ENCODE measurements at places on chromosomes 11 and 22.

DNA sequence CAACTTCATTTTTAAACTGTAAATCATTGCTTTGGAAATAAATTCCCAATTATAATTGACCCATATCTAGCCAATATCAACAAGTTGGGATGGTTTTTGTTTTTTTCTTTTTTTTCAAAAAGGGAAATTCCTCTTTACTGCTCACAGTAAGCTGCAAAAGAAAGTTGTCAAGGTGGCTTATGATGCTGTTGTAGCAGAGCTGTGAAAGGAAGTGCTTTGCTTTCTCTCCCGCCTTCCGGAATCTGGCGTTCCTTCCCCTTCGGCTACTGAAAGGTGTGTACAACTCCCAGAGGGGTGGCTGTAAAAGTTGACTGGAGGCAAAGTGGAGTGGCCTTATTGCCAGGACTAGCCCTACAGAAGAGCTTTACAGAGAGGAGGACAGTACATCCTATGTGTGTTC, 16.2 kb upstream of the ADSL start:
- DNase-seq: no peak

- no peak for DNase-seq
Measured at GRCh38 chr11:126578021-126578420, 222.5 kb downstream of the ST3GAL4 start.

DNA sequence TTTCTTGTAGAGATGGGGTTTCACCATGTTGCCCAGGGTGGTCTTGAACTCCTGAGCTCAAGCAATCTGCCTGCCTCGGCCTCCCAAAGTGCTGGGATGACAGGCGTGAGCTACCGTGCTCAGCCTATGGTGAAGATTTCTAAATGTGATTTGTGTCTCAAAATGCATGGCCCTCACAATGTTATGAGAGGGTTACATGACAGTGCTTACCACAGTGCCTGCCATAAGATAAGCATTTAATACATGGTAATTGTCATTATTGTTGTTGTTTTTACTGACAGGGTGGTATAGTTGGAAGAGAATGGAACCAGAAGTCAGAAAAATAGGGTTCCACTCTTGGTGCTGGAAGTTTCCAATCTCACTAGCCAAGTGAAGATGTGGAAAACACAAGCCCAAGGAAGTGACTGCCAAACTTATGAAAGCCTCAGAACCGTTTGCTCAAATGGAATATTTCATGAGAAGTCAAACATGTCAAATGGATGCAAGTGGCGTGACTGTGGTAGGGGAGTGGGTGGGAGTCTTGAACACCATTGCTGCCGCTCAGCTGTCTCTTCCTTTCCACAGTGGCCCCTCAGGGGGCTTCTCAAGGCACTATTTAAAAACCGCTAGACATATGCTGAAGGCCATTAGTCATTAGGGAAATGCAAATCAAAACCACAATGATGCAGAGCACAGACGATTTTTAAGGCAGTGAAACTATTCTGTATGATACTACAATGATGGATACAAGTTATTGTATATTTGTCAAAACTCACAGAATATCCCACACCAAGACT, 29.1 kb upstream of the LMO2 start:
- DNase-seq: no peak

DNA sequence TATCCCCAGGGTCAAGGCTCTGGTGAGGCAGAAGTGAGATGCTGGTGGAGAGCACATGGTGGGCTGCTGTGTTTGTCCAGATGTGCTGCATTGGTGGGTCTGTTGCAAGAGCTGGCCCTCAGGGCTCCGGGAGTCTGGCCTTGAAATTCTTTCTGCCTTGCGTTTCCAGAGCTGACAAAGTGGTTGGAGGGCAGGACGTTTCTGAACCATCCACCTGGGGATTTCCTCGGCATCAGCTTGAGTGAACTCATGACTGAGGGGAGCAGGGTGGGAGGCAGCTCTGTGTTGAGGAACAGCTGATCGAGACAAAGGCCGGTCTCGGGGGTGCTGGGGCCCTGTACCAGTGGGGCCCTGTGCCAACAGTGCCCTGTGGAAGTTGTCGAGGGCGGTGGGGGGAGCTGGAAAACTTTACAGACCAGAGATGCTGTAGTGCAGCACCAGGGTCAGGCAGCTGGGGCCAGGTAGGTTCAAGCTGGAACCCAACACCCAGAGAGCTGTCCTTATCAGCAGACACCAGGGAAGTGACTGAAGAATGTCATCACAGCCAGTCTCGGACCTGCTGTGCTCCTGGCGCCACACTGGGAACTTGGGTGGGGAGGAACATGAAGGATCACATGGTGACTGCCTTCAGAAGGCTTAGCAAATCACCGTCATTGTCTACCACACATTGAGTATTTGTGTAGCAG, 4.9 kb downstream of the TSKU start:
- DNase-seq: no peak

DNA sequence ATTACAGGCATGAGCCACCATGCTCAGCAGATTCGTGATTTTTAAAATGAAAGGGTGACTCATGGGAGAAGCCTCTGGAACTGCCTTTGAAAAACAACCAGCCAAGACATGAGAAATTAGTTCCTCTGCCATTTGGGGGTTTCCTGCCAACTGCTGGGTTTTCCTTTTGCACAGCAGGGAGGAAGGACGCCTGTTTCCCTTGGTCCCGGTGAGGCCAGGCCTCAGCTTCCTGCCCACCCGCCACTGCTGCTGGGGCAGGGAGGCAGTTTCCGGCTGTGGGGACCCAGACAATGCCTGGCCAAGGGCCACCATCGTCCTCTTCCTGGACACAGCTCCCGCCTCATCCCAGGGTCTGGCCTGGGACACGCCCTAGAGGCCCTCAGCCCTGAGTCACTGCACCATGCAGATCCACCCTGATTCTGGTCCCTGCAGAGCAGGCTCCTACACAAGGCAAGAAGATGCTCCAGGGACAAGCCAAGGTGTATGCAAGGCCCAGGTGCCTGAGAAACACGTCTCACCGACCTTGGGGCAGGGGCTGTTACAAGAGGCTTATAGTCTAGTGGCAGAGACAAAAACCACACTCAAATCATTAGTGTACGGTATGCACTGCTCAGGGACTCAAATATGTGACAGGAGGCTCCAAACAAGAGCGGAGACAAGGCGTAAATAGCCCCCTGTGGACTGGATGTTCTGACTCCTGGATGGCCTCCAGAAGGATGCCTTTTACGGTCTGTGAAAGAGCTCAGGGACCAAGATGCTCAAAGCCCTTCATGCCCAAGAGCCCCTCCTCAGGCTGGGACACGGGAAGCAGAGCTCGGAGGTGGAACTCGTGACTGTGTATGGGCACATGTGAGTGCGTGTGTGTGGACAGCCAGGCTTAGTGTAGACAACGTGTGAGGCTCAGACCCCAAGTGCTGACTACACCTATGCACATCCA, 10.0 kb downstream of the PPM1F start:
- peak; percentile 46 for DNase-seq

- DNase-seq: no peak
Measured at GRCh38 chr11:121336279-121336937, 43.8 kb downstream of the SC5D start.

- no peak for DNase-seq
Measured at GRCh38 chr11:69467646-69468045, 13.8 kb upstream of the LINC01488 start.

DNA sequence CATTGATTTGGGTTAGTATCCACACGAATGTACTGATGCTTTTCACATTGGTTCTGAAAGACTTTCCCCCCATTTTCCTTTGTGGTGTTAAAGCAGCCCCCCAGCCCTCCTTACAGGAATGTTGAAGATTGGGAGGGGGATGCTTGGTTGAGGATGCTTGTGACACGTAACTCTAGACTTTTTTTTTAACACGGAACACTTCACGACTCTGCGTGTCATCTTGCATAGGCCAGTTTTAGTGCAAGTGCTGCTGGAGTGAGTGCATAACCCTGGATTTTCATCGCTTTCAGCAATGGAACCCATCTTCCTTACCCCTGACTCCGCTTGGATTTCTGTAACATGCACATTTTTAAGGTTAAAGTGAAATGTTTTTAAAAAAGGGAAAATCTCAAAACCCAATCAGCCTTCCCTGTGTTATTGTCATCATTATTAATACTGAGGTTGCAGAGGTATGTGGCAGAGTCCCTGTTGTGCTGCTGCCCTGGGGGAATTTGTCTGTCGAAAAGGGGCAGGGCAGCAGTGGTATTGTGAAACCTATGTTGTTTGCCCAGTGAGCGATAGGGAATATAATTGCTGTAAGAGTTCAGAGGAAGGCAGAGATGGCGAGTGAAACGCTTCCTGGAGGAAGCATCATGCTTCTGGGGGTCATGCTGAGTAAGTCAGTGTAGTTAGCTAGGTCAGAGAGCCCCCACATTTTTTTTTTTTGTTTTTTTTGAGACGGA, 12.1 kb downstream of the CECR2 start:
- no peak for DNase-seq

DNA sequence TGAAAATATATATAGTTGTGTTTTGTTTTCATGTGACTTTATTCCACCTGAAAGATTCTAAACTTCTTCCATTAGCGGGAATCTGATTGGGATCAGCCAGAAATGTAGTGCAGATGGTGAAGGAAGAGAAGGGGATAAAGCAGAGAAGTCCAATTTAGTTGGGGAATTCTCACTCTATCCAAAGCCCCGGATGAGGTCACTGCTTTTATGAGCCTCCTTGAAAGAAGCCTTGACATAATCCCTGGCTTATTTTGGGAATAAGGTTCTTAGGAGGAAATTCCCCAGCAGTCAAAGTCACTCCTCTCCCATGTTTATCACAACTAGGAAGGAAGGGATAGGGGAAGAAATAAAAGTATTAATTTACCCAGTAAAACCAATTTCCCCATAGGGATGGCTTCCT, 41.1 kb downstream of the OSBP start:
- no peak for DNase-seq

DNA sequence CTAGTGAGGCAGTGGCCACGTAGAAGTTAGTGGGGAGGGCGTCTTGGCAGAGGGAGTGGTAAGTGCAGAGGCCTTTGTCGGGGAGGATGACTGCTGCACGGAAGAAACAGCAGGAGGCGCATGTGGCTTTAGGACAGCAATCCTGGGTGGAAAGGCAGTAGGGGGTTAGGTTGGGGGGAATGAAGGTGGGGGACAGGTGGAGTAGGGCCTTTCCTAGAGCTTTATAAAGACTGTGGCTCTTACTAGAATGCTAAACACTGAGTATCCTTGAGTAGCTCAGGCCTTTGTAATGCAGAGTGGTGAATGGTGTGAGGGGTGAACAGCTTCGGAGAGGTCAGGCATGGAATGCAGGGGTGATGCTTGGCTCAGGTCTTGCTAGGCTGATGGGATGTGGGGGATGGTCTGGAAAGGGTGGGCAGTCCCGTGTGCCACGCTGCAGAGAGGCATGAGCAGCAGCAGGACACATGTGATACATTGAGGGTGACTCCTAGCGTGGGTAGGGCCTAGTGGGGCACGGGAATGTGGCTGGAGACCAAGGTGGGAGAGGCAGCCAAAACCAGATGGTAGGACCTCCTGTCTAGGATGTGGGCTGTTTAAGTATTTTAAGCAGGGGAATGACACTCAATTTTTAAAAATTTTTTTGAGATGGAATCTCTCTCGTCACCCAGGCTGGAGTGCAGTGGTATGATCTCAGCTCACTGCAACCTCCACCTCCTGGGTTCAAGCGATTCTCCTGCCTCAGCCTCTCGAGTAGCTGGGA, 19.2 kb downstream of the AP2A2 start:
- no peak for DNase-seq

- no peak for DNase-seq
Measured at GRCh38 chr11:117097014-117097388, 1.2 kb downstream of the SIK3 start.

DNA sequence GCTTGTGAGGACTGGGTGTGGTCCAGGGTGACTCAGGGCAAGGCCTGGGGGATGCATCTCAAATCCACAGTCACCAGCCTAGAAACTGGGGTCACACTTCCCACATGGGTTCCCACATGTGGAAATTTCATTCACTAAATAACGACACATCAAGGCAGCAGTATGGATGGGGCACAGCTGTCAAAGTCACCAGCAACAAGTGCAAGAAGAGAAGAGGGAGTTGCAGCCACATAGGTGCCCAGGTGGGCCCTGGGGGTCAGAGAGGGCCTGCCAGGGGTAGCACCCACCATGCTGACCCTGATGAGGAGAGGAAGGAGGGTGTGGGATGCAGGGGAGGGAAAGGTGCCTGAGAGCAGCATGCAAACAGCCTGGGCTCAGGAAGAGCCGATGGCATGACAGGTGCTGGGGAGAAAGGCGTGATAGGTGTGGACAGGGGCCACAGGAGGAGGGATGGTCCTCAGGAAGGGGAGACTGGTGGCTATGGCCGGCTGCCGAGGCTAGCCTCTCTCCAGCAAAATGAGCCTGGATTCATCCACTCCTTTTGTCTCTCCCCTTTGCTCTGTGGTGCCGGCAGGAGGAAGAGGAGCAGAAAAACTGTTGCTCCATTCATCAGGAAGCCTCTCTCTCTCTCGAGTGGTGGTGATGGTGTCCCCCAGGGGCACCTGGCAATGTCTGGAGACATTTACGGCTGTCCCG, 22.3 kb downstream of the DGCR6L start:
- DNase-seq: no peak

GRCh38 chr11:12687740-12688139, 13.5 kb downstream of the TEAD1 start:
- DNase-seq: no peak

- peak; percentile 95 for DNase-seq
Measured at GRCh38 chr11:109696191-109696897, 274.4 kb downstream of the C11orf87 start.

DNA sequence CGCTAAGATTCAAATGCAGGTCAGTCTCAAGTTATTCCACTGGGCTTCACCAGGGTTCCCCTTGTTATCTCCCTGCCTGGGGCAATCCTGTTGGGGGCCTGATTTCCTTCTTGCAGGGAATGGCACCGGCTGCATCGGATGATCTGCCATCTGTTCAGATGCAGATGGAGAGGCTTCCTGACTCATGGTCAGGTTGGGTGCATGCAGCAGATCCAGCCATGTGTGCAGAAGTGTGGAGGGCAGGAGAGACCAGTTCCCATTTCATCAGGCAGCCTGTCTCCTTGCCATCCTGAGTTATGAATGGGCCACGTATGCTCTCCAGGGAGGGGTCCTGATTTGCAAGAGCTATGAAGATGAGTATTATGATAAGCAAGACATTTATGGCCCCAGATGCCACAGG, 161.2 kb upstream of the PLET1 start:
- no peak for DNase-seq

GRCh38 chr22:28123989-28124766, 205.1 kb upstream of the PITPNB start:
- DNase-seq: no peak

DNA sequence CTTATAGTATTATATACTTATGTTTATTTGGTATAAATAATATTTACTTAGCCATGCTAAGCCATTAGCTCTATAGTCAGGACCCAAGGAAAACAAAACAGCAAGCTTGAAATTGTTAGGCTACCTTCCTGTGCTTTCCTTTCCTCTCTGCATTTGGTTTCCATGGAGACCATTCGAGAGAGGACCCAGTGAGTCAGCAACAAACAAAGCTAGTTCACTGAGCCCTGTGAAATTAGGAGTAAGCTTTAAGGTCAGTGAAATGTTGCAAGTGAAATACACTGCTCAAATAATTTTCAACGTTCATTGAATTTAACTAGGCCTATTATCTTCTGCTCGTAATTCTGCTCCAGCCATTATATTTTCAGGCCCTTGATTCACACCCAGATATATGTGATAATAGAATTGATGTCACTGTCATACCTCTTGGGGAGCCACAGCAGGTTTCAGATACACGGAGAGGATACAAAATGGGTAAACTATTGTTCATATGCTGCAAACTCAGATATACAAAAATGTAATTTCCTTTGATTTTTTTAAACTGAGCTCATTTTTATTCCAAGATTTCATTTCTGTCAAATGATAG, 9.1 kb upstream of the OR10D3 start:
- peak; percentile 8 for DNase-seq

All from epithelial cell of prostate (primary cell).